ENCODE measurements at places on chromosomes 13 and 19. TPM values are rescaled to one million over a fixed set of nuclear protein-coding genes. Genes with fewer than 3 reads are reported as not detected.

SLC25A41 gene
- total RNA-seq, result 0.23 TPM

SBK2 gene
- total RNA-seq, result not detected

ARHGAP33 gene
- 67.1 TPM for total RNA-seq

GPR4 gene
- not detected for total RNA-seq

ZNF813 gene
- total RNA-seq, result 2.8 TPM

SERPINE3 gene
- not detected for total RNA-seq

RAB3D gene
- total RNA-seq, result 7.4 TPM

F7 gene
- not detected for total RNA-seq

NLRP9 gene
- total RNA-seq, result not detected

CD33 gene
- total RNA-seq, result 18.7 TPM

MAP3K10 gene
- total RNA-seq, result 17.5 TPM

WTIP gene
- 0.64 TPM for total RNA-seq

TMEM259 gene
- total RNA-seq, result 154 TPM

ZNF724 gene
- 12.8 TPM for total RNA-seq

PLVAP gene
- total RNA-seq, result not detected

FOXO1 gene
- total RNA-seq, result 31.5 TPM

PRSS57 gene
- not detected for total RNA-seq

TNFSF9 gene
- total RNA-seq, result 1.6 TPM

KLK5 gene
- total RNA-seq, result not detected

DPRX gene
- not detected for total RNA-seq

NPHS1 gene
- not detected for total RNA-seq

CD22 gene
- 0.70 TPM for total RNA-seq

COLGALT1 gene
- 55.9 TPM for total RNA-seq

ZNF99 gene
- not detected for total RNA-seq

CEACAM19 gene
- 0.68 TPM for total RNA-seq

CPB2 gene
- not detected for total RNA-seq

ZNF808 gene
- 30.3 TPM for total RNA-seq

PGLYRP2 gene
- total RNA-seq, result not detected

ZNF320 gene
- total RNA-seq, result 8.9 TPM

HSPB6 gene
- not detected for total RNA-seq

ETV2 gene
- total RNA-seq, result 1.3 TPM

ZNF625 gene
- total RNA-seq, result 5.0 TPM

TRAPPC5 gene
- 65.6 TPM for total RNA-seq

DLL3 gene
- total RNA-seq, result 0.45 TPM
